ENCODE measurements at places on chromosomes 3 and 15.

DNA sequence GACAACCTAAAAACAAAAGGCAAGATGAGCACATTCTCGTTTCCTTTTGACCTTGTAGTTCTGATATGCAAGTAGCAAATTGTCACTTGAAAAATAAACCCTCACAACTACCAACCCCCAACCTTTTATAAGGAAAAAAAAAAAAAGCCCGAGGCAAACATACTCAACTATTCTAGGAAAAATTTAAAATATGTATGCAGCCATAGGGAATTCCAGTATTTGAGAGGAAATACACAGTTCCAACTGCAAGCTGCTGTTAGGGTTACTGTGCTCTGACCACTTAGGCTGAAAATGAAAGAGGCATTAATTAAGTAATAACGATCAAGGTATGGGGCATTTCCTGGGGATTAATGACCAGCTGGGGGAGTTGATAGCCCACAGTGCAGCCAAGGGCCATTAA is 281.9 kb upstream of the DPH6 start:
- DNase-seq = no peak

- DNase-seq = no peak
These were observed 770.7 kb upstream of the ALCAM start for GRCh38 chr3:104596054-104596453.

DNA sequence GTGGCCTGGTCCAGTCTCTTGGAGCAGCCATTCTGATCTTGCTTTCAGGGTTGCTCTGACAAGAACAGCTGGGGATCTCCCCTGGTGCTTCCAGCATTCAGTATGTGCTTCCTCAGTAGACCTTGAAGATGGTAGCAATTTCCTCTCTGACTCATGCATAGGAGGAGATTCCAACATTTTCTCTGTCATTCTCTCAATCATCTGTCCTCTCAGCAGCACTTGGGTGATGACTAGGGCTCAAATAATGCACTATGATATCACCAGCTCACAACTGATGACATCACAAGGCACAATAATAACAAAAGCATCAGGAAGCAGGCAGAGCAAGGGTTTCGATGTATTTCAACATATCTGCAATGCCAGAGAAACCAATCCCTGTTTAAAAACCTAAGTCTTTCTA is 52.7 kb downstream of the NFKBIZ start:
- DNase-seq = no peak

- DNase-seq = no peak
These were observed 302.8 kb downstream of the FHIT start for GRCh38 chr3:60948488-60948887.

DNA sequence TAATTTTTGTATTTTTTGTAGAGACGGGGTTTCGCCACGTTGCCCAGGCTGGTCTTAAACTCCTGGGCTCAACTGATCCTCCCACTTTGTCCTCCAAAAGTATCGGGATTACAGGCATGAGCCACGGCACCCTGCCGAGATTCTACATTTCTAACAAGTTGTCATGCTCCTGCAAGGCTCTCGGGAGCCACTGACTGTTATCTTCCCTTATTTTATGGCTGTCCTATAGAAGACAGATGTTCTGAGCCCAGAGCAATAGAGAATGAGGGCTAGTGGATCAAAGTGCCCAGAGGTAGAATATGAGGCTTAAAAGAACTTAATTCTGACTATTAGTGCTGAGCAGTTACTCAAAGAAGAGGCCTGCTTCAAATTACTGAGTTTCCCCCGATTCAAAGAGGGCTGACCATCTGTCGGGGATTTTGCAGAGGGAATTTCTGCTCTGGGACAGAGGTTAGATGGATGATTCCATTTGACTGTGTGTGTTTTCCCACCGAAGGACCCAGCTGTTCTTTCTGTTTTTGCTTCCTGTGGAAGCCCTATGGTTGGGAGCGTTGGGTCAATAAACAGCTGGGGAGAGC is 39.5 kb downstream of the ITPR1 start:
- DNase-seq = no peak

DNA sequence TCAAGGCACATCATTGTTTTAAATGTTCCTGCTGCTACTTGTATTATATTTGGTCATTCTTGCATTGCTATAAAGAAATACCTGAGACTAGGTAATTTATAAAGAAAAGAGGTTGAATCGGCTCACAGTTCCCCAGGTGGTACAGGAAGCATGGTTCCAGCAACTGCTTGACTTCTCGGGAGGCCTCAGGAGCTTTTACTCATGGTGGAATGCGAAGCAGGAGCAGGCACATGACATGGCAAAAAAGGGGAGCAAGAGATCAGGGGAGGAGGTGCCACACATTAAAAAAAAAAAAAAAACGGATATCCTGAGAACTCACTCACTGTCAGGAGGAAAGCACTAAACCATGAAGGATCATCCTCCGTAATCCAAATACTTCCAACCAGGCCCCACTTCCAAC is 286.9 kb upstream of the PLSCR5 start:
- DNase-seq = no peak

GRCh38 chr15:59174835-59175831 is 31.5 kb upstream of the LDHAL6B start:
- peak; percentile 23 for DNase-seq

- no peak for DNase-seq
These were observed 17.1 kb upstream of the XIRP1 start for GRCh38 chr3:39209329-39209970.

GRCh38 chr3:110821586-110821985 is 250.0 kb upstream of the NECTIN3 start:
- DNase-seq = no peak

- DNase-seq = no peak
These were observed 33.6 kb downstream of the HEG1 start for GRCh38 chr3:125022206-125022605.

DNA sequence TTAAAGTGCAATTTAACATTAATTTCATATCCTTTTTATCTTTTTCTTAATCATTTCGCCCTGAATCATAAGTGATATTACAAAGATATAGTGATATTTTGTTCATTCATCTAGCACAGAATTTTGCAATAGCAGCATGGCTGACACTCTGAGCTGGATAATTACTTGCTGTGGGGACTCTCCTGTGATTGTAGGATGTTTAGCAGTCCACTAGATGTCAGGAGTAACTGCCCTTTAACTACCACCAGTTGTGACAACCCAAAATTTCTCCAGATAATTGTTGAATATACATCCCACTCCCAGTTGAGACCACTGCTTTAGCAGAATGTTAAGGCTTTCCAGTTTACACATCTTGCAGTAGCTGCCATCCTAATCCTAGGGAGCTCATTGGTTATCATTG is 196.8 kb upstream of the MBNL1 start:
- no peak for DNase-seq

- no peak for DNase-seq
These were observed 26.8 kb downstream of the TRANK1 start for GRCh38 chr3:36918050-36918449.

DNA sequence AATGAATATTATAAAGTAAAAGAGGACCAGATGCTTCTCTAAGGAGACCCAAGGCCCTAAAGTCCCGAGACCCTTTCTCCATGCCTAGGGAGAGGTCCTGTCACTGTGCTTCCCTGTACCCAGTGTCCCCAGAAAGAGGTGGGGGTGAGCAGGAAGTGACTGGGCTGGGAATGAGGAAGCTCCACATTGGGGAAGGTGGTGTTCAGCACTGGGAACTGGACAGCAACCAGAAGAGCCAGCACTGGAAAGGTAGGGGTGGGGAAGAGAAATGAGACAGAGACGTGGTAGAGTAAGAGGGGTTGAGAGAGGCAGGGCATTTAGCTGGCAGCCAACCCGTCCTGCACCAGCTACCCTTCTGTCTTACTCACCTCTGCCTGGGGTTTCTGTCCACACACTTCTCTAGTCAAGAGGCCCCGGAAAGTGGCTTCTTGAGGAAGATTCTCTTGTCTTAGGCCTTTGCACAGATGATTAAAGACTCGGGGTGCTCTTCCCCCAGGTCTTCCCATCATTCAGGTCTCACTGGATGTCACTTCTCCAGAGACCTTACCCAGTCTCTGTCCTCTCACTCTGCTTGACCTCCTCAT is 12.2 kb downstream of the RRP9 start:
- DNase-seq = no peak

DNA sequence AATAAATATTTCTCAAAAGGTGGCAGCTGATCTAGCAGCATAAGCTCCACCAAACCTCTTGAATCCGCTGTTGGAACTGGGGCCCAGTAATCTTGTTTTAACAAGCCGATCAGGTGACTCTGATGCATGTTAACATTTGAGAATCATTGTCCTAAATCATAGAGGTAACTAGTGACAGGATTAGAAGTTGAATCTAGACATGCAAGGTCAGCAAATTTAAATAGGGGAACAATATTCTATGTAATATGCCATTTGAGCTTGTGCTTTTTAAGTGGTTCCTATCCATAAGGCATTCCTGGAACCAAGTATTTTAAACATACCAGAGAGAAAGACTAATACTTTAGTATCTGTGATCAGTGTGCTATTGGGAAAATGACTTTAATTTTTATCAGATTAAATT is 412.8 kb downstream of the PYDC2 start:
- DNase-seq = no peak

DNA sequence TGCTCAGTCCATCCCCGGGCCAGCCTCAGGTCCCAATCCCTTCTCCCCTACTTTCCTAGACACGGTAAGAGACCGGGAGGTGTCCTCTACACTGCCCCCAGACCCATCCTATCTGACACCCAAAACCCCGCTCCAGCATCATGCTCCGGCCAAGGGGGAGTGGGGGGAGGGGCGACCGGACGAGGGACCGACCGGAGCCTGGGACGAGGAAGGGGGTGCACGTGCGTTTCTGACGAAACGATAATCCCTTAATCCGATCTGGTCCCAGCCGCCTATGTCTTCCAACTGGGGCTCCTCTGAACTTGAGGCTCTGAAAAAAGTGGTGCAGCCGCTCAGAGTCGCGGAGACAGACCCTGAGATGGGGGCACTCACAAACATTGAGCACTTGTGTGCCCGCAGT is 494 bp downstream of the CPLX3 start:
- no peak for DNase-seq

DNA sequence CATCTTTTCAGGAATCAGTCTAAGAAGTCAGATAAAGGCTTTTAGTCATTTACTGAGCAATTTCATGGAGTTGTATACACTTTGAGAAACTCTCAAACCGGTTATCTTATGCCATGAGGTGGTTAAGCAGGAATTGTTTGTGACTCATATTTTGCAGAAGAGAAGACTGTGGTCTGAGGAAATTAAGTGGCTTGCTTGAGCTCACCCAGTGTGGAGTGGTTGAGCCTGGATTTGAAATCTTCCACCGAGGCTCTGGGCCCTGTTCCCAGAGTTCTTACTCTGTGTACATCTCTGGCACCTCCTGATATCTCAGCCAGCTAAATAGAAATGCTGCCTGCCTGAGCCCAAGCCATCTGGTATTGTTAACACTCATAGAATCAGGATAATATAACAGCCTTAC is 37.8 kb upstream of the BCL6 start:
- DNase-seq = peak; percentile 19

DNA sequence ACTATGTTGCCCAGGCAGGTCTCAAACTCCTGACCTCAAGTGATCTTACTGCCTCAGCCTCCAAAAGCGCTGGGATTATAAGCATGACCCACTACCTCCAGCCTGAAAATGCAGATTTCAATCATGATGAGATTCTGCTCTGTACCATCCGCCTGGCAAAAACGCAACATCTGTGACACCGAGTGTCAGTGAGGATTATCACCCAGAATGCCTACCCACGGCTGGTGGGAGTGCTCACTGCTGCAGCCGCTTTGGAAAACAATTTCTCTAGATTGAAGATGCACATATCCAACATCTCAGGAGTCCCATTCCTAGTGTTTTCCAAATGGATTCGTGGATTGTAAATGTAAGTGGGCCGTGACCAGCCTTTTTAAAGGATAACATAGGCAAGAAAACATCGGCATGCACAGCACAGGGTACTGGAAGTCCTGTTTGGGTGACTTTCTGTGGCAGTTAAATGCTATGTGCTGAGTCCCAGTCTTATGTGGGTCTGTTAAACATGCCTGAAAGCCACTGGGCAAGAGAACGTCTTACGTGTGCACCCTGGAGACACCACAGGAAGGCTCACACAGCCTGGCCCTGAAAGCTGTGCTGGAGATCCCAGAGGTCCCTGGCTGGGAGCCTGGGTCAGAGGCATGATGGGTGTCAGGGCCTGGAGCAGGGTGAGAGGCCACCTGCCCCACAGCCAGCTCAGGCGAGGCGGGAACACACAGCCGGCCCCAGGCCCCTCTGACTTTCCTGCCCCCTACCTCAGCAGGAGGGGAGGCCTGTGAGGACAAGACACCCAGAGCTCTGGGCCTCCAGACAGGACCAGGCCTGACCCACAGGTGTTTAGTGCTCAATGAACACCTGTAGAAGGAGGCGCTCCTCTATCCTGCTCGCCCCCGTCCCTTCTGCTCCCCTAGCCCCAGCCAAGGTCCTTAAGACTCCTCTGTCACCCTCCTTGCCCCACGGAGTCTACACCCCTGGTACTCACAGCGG is 918 bp downstream of the PRSS50 start:
- no peak for DNase-seq

- no peak for DNase-seq
These were observed 58.1 kb downstream of the RSRC1 start for GRCh38 chr3:158167737-158168557.

- DNase-seq = no peak
These were observed 85.8 kb downstream of the KCNAB1 start for GRCh38 chr3:156206157-156206556.

DNA sequence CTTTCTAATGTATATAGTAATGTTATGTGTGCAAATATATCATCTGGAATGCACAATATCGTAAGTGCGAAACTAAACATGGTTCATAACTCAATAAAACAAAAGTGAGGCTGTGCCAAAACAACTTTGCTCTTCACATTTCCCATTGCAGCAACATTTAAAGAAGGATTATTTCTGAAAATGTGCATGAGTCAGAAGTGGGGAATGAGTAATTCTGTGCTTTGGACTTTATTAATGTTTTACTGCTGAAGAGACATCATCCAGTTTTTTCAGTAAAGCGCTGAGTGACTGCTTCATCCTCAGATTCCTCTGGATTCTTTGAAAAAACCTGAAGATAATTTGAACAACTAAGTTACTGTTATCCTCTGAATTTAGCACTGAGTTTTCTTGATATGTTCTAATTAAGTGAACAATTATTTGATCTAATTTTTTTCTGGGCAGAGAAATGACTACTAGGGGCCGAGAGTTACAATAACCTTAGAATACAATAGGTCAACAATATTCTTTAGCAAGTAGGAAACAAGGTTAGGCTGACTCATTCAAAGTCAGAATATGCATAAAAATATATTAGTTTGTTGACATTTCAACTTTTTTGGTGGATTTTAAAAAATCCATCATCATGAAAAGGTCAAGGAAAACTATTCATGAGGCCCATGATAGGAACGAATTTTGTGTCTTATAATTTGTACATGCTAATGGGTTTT is 20.0 kb upstream of the PLCL2 start:
- DNase-seq = no peak

GRCh38 chr15:88983861-88984429 is 70.8 kb upstream of the MFGE8 start:
- no peak for DNase-seq
